ENCODE measurements at places on chromosomes 1 and 21.
A peak's percentile ranks its signal among the peaks of the same experiment; 100 is the strongest.

DNA sequence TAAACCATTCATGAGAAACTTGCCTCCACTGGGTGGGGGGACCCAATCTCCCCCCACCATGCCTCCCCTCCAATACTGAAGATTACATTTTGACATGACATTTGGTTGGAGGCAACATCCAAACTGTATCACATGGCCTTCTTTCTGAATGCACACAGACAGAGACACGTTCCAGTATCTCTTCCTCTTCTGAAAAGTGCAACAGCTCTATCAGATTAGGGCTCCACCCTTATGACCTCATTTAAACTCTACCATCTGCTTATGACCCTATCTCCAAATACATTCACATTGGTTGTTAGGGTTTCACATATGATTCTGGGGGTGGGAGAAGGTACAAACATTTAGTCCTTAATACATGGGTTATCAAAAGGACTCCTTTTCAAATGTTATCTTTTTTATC lies 481.8 kb upstream of the NFIA start:
- no peak for DNase-seq

DNA sequence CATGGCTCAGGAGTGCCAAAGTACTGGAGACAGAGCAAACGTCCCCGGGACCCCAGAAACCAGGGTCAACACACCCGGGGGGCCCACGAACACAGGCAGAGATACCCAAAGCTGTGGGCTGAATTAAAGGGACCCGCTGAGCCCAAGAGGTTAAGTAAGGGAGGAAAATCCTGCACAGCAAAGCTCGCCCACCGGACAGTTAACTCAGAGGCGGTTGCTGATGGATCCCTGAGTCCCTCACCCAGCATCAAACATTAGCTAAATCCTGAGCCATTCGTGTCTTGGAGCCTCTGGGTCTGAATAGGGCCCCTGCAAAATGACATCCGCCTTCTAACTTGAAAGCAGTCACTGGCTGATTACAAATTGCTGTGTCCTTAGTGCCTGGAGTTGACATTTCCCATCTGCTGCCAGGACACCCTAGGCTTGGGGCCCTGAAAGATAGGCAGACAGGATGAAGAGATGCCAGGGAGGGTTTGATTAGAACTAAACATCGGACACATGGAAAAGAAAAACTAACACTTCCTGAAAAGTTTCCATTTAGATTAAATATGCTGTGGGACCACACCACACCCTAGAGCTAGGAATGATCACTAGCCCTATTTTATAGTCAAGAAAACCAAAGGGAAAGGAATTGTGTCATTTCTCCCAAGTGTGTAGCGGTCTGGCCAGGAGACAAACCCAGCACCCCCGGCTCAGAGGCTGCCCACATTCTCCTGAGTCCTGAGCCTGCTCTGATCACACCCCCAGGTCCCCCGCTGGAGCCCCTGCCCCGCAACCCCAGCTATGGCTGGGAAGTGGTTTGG lies 239.3 kb downstream of the NPHP4 start:
- DNase-seq = no peak

- DNase-seq = peak; percentile 81
Measured at GRCh38 chr1:31669786-31670592, 25.3 kb upstream of the PEF1 start.

DNA sequence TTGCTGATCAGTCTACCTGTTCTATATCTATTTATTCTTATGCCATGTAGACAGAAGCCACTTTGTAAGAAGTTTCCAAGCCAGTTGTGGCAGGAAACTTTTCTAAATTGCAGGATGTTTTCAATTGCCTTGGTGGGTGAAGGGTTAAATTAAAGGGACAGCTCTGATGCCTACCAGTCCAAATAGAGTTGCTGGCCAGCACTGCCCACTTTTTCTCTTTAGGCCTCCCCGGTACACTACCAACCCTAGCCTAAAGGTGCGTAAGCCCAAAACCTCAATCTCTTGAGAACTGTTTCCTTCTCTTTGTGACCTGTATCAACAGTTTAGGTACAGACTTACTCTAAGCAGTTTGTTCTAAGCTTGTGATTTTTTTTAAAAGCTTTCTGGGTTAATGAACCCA lies 15.5 kb downstream of the SUSD4 start:
- no peak for DNase-seq

DNA sequence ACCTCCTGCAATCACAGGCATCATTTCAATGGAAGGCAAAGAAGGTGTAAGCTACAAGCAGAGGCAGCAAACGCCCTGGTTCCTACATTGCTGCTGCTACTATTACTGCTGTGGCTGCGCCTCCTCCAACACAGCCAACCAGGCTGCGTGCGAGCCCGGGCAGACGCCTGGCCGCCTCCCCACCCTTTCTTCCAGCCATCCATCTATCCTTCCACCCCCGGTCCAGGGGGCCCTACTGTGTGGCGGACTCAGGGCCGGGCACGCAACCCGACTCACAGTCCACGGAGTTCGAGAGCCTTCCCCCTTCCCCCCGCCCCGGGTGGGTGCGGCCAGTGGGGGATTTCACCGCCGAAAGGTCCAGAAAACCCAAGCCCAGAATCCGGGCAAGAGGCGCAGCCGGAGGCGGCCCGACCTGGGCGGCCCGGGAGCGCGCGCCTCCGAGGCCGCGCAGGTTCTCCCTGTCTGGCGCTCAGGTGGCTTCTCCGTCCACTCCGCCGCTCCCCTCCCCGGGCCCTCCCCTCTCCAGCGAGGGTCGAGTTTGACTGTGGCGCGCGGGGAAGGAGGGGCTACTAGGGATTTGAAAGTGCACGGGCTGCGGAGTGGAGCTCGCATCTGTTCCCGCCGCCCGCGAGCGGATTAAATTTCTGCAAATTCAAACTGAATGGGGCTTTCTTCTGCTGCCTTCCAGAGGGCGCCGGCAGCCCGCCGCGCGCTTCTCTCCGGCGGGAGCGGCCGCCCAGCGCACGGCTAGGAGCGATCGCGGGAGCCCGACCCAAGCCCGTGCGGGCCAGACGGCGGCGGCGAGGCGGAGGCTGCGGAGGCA lies at the start of gene HUNK:
Gene HUNK, plus strand, starts transcription at position 569 of the 823 bp plus-strand sequence. CDS start 655 bp downstream, outside the sequence.
- DNase-seq = peak; percentile 73

GRCh38 chr1:112625696-112626095 lies 6.1 kb downstream of the CAPZA1 start:
- no peak for DNase-seq

DNA sequence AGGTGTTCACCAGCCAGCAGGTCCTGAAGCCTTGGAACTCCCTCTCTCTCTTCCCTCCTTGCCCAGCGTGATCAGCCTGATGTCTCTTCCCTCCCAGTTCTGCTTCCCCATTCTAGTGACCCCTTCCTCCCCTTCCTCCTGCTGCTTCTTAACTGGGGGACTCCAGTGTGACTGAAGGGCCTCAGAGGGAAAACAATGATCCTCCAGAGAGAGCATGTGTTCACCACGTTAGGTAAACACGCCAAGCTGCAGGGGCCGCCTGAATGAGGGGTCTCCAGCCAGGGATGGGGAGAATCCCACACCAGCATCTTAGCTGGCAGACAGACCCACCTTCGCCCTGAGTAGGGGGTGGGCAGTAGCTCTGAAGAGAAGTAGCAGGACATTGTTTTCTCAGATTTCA lies 124.8 kb downstream of the TMEM53 start:
- DNase-seq = no peak

DNA sequence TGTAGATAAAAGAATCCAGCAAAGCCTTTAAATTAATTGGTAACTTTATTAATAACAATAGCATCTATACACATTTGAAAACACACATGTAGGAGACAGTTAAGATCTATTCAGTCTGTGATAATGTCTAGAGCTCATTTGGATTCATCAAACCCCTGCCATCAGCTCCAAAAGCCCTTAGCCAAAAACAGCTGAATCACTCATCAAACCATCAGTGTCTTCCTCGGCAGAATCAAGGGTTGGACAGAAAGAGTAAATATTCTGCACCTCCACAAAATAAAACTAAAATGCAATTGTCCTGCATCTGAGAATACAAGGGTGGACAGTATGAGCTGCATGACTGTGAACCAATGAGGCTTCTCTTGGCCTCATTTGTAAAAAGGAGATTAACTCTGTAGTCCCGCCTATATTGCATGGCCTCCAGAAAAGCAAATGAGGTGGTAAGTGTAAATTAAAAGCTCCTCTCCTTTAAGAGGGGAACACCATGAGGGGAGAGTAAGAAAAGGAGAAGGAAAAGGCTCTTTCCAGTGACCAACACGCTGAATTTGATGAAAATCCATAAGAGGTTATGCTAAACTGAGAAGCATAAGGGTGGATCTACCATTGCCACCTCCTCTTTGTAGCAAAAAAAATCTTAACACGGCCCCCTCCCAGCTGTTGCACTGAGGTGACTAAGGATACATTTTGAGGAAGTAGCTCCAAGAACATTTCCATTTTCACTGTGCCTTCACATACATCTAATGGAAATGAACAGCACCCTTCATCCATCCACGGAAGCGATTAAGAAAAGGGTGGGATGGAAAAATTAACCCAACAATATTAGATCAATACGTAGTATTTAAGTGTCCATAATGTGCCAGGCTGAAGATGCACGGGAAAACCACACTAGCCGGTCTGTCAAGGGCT lies 14.7 kb upstream of the BOLA1 start:
- DNase-seq = no peak

DNA sequence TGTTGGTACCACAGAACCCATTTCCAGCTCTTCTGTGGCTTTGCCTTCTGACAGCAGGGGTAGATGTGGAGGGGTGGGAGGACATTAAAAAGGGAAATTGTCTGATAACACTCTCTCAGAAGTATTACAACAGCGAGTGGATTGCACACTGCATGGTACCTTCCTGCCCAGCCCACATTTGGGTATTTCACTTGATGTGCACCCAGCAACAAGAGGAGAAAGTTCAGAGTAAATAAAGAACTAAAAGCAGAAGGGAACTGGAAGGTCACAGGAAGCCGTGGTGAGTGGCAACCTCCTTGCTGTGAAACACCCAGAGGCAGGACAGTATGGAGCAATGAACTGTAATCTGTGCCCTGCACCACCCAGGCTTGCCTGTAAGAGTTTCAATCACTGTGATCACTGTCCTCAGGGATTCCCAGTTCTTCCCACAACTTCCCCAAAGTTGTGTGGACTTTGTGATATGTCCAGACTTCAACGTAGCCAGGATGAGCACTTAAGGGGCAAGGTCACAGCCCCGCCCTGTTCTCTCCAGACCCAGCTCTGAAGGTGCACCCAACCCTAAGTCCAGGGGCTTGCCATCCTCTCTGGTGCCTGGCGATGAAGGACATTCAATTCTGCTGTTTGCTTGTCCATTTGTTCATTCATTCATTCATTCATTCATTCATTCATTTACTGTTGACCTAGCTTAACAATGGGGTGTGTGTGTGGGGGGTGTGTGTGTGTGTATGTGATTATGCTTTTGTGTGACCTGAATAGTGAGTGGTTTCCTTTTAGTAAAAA lies 18.7 kb upstream of the F5 start:
- no peak for DNase-seq

DNA sequence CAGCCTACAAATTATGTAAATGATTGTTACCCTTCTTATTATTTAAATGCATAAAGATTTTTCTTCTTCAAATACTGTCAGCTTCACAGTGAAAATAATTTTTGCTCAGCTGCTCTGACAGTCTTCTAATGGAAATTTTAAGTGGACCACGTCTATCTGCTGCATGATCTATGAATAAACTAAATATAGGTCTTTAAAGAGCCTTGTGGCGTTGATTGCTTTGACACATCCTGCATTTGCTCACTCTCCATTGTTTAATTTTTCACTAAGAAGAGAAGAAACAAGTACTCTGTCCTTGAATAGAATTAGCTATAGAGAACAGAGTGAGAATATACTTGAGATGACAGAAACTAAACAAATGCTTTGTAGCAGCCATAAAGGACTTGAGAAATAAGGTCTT lies 826.1 kb downstream of the MRPL39 start:
- no peak for DNase-seq

DNA sequence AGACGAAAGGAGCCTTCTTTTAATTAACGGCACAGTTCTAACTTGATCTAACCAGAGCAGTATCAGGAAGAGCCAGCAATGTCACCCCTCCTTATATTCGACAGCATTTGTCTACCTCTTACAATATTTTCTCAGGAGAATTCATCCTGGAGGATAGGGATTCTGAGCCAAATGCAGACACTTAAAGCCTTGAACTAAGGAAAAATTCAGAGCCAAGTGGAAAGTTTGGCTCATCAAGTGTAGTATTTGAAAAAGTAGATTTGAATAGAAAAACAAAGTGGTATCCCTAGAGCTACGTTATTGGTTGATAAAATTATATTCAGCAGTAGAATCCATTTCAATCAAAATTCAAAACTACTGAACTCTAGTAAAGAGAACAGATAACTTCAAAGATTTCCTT lies 732.0 kb upstream of the ADGRL2 start:
- DNase-seq = no peak

DNA sequence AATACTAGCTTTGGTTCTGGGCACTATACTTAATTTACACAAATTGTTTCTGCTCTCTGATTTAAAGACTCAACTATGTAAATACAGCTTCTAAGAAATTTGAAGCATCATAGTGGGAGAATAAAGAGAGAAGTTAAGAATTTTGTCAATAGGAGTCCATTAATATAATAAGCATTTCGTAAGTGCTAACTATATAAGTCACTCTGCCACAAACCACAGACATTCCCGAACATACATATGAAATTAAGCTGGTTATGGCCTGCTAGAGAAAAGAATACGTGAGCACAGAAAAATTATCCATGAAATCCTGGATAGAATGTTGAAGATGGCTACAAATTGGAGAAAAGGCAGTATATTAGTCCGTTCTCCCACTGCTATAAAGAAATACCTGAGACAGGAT lies 526.2 kb downstream of the MRPL39 start:
- DNase-seq = no peak

DNA sequence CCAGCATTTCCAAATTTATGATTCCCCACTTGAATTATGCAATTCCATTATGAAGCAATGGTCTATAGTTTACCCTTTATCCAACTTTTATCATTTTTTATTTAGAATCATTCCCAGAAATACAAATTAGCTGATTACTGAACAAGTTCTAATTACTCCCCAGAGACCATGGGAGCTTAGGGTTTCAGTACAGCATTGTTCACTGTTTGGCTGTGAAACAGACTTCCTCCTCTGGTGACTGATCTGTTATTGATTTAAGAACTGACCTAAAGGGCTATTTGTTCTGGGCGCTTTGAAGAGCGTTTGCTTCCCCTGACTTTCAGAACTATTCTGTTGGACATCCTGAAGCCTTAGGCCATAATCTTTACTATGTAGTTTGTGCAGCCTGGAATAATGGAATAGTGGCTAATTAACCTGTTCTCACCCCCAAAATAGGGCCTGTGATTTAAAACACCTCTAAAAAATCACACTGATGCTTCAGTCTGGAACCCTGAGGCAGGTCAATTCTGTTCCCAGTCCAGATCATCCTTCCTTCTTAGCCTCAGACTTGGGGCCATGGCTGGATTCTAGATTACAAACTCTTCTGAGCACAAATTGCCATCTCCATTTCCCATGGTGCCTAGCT lies 58.7 kb downstream of the ALG14 start:
- no peak for DNase-seq
